Anterior cingulate cortex (tissue), 58 donors: ENCODE measurements at places on chromosomes 2 and 18.

DNA sequence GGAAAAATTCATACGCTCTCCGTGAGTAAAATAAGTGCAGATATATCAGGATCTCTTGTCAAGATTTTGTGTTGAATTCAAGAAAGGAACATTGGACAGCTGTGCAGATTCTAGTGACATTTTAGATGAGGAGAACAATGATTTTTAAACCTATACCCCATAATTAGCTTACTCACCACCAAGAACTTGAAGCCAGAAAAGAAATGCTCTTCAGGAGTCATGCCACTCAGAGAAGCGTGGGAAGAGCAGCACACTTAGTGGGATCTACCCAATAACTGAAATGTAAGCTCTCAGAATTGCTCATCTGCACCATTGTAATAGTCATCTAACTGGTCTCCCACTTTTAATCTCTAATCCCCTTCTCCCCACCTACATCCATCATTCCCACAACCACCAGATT is 9.2 kb upstream of the ERMN start:
- no peak for DNase-seq

- DNase-seq: no peak
Observed at GRCh38 chr2:19171409-19171808, 187.0 kb downstream of the OSR1 start.

DNA sequence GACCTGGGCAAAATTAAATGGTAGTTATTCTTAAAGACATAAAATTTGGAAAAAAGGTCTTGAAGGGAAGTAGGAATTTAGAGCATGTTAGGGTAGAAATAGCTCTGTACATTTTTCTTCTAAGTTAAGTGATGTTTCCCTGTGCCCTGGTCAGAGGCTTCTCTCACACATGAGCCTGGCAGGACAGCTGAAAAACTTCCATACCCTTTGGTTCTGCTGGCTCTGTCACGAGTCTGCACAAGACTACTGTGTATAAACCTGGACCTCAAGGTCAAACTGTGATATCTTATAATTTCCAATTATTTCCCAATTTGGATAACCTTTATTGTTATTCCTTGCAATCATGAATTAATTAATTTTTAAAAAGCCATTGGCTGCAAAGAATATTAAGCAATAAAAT is 664.7 kb downstream of the BCL11A start:
- no peak for DNase-seq

GRCh38 chr18:76389716-76390115 is 105.3 kb downstream of the ZNF516 start:
- no peak for DNase-seq

GRCh38 chr2:113039719-113040118 is 12.9 kb downstream of the IL36B start:
- no peak for DNase-seq

DNA sequence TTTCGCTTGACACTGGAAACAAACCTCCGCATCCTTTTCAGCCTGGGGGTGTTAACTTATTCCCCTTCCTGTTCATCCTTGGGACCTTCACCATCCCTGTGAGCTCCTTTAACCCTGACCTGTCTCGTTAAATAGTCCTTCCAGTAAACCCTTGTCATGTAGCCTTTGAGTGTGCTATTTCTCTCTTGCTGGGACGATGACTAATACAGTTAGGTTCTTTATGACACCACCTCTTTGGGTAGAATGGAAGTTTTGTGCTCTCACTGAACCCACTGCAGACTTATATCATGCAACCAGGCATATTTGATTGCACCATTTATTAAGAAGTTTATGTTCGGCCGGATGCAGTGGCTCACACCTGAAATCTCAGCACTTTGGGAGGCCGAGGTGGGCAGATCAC is 40.5 kb upstream of the GAREM1 start:
- DNase-seq: no peak

DNA sequence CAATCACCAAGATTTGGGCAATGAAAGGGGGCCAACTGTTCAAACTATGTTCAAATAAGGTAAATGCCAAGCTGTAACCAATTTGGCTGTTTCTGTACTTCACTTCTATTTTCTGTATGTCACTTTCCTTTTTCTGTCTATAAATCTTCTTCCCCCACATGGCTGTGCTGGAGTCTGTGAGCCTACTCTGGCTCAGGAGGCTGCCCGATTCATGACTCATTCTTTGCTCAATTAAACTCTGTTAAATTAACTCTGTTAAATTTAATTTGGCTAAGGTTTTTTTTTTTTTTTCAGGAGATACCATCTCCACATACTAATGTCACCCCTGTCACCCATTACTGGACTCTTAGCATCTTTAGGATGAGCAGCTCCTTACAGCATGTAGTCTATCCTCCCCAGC is 178.8 kb upstream of the TWIST2 start:
- DNase-seq: no peak

GRCh38 chr2:53636596-53636995 is 131.0 kb upstream of the CHAC2 start:
- no peak for DNase-seq

GRCh38 chr2:232926431-232926939 is 56.4 kb downstream of the SNORC start:
- DNase-seq: no peak

GRCh38 chr2:149827585-149828126 is 240.1 kb upstream of the MMADHC start:
- DNase-seq: no peak

- DNase-seq: no peak
Observed at GRCh38 chr18:70160073-70160678, 45.3 kb downstream of the RTTN start.

DNA sequence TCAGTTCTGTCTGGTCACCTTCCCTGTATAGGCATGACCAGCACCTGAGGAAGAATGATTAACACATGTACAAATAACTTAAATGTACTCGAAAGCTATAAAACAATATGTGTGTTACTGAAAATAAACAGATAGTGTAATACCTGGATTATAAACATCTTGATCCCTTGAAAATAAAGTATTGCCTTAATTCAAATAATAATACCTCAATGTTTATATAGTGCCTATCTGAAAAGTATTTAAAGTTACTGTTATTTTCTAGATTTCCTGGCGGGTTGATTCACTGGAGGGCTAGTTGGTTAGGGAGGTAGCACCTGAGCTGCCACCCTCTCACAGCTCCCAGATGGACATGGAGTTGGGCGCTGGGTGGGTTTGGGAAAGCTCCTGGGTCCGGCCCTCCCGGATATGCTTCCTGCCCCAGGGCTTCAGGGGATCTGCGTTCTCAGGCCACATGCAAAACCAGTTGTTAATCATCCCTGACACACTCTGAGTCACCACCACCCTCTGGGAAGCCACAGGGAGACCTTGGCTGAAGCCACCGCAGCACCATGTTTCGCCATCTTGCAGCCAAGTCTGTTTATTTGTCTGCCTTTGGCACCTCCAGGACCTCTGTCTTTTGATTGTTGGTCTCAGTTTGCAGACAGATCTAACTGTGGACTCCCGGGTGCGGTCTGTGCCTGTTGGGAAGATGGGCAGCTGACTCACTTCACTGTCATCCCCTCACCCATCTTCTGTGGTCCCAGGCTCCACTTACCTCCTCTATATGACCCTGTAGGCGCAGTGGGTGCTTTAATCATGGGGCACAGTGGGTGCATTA is 35.3 kb downstream of the RAB31 start:
- DNase-seq: no peak

GRCh38 chr2:38171208-38171855 is 95.4 kb upstream of the CYP1B1 start:
- DNase-seq: no peak

DNA sequence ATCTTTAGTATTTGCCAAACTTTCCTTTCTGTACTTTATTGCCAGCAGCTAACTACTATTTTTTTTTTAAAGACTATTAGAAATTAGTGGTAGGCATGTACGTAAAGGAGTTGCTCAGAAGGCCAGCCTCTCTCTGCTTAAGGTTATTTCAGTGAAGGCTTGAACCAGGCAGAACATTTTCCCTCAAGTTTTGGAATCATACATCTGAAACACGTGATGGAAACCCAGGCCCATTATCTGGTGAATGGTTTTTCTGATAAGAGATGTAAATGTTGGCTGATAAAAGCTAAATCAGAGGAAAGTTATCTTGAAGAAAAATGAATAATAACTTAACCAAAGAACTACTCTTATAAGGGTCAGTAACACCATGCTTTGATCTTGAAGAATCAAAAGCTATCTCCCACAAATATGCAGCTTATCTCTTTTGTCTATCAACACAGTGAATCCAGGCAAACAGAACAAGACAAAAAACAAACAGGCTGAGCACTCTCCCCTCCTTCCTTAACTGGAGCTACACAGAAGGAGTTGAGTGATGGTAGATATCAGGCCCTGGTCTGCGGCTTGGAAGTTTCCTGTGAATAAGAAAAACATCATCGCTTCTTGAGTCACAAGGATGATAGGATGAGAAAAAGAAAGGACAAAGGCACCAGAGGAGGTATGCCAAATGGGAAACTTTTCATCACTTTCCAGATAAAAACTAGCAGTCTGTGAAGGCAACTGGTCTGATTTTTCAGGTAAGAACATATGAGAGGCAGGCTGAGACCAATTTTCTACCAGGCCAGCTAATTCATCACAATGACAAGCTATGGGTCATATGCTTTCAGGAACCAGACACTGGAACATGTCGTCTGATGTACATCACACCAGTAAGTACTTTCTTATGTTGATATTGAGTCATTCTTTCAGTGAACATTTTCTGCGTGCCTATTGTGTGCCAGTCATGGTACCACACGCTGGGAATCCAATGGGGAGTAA is 88.4 kb upstream of the STK17B start:
- DNase-seq: no peak

DNA sequence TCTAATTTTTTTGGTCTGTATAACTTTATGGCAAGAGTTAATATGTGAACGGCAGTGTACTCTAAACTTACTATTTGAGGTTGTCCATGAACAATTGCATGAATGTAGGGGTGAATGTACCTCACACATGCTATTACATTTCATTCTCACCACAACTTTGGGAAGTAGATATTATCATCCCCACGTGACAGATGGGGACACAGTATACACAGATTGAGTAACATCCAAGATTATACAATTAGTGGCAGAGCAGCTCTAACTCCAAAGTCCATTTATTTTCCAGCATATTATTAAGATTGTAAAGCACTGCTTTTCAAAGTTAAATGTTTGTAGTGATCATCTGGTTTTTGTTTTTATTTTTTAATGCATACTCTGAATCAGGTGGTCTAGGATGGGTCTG is 622.1 kb upstream of the ZEB2 start:
- DNase-seq: no peak

- DNase-seq: no peak
Observed at GRCh38 chr2:16326711-16327300, 338.8 kb downstream of the CYRIA start.

- no peak for DNase-seq
Observed at GRCh38 chr18:24080861-24081260, 58.0 kb upstream of the CABYR start.

DNA sequence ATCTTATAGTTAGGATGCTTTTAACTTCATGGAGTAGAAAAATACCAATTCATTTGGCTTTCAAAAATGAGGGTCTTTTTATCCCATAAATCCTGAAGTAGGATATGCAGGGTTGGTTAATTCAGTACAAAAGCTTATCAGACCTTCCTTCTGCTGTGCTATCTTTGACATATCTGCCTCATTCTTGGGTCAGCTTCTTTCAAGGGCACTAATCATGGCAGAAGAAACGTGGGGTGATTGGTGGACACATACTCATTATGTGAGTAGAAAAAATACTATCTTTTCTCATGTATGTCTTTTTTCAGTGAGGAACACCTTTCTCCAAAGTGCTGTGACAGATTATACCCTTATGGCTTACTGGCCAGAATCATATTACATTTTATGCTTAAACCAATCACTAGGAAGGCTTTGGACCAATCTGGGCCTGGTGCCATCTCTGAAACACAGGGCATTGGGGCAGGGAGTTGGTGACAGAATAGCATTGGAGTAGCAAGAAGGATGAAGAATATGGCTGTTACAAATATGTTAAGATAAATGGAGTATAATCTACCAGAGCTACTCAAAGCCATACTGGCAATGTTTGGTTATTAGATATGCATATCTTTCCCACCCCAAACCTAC is 10.1 kb downstream of the UGP2 start:
- no peak for DNase-seq

DNA sequence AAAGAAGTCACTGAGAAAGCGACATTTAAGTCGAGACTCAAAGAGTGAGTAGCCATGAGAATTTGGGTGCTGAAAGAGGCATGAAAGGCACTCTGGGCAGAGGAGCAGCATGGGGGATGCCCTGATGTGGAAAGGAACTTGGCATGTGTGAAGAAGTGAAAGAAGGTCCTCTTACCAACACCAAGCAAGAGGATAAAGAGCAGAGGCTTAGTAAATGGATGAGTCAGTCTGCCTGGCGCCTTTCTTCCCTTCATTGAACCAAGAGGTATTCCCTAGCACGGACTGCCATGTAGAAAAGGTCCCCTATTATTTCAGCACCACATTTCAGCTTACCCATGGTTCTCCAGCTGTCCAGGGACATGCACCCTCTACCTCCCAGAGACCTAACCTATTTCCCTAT is 221.1 kb upstream of the NRP2 start:
- no peak for DNase-seq

DNA sequence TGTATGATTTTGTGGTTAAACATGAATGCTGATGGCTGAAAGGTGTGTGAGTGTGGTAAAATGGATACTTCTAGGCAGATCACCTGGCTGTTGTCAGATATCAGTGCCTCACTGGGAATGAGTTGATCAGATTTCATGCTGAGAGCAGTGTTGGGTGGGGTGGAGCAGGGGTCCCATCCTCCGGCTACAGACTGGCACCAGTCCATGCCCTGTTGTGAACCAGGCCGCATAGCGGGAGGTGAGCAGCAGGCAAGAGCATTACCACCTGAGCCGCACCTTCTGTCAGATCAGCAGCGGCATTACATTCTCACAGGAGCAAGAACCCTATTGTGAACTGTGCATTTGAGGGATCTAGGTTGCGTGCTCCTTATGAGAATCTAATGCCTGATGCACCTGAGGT is 78.7 kb downstream of the GLI2 start:
- DNase-seq: no peak

- DNase-seq: no peak
Observed at GRCh38 chr2:118835746-118836410, 11.6 kb downstream of the EN1 start.

- DNase-seq: no peak
Observed at GRCh38 chr2:84238907-84239306, 220.2 kb downstream of the SUCLG1 start.

DNA sequence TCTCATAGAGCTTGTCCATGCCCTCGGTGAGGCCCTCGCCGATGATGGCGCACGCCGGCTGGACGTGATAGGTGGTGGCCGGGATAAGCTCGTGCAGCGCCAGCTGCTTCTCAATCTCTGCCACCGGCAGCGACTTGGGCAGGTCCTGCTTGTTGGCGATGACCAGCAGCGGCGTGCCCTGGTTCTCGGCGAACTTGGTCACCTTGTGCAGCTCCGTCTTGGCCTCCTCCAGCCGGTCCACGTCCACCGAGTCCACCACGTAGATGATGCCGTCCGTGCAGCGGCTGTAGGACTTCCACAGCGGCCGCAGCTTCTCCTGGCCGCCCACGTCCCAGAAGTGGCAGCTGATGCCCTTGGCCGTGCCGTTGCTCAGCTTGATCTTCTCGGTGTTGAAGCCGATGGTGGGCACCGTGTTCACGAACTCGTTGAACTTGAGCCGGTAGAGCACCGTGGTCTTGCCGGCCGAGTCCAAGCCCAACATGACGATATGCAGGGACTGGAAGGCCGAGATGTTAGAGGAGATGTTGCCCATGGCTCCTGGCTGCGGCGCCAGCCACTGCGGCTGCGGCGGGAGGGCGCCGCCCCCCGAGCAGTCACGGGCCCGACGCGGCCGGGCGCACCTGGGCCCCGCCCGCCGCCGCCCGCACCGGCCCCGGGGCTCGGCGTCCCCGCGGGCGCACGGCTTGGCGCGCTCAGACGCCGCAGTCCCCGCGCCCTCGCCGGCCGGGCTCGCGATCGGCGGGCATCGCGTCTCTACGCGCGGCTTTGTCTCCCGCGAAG is 636 bp downstream of the ARL4C start:
- peak; percentile 20 for DNase-seq

- DNase-seq: no peak
Observed at GRCh38 chr18:59566533-59566971, 130.7 kb downstream of the CCBE1 start.
